ENCODE measurements at places on chromosomes 2 and 18.

- DNase-seq: no peak
Measured at GRCh38 chr2:181948227-181948626, 37.4 kb upstream of the PPP1R1C start.

- DNase-seq: no peak
Measured at GRCh38 chr2:11719230-11719977, 27.0 kb upstream of the LPIN1 start.

GRCh38 chr18:42298759-42299675 is 344.0 kb downstream of the PIK3C3 start:
- peak; percentile 48 for DNase-seq

DNA sequence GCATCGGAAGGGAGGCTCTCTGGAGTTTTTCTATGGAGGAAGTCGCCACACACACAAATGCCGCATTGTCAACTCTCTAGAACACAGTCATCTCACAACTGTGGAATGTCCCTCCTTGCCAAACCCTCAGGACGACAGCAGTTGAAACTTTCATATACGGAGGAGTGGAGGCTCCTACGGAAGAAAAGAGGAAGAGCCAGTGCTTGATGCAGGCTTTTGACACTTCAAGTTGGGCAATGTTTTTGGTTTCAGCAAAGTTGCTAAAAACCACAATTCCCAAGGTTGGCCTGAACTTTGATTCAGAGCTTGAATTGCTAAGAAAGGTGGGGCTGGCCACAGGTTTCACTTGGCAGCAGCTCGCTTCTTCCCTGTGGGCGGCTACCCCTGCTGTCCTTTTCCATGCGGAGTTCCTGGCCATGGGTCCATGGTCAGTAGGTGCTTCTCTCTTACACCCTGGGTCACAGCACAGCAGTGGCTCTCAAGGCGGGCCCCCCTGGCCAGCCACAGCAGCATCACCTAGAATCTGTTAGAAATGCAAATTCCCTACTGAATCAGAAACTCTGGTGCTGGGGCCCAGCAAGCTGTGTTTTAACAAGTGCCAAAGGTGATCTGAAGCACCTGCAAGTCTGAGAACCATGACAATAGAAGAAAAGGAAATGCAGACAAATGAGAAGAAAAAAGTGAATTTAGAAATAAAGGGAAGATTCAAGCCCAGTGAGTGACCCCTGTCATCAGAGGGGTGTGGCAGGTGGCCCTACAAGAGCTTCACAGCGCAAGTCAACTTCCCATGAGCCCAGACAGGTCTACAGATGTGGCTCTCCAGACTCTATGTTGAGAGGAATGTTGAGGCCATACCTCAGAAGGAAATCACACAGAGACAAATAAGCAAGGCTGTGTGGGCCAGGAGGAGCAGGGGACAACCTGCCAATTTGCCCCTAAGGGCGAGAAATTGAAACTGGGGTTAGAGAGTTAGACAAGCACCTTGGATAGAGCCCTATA is 856.4 kb downstream of the RNF144A start:
- no peak for DNase-seq

- DNase-seq: no peak
Measured at GRCh38 chr2:191459158-191459557, 214.0 kb downstream of the MYO1B start.

- no peak for DNase-seq
Measured at GRCh38 chr2:204321910-204322751, 223.1 kb upstream of the PARD3B start.

DNA sequence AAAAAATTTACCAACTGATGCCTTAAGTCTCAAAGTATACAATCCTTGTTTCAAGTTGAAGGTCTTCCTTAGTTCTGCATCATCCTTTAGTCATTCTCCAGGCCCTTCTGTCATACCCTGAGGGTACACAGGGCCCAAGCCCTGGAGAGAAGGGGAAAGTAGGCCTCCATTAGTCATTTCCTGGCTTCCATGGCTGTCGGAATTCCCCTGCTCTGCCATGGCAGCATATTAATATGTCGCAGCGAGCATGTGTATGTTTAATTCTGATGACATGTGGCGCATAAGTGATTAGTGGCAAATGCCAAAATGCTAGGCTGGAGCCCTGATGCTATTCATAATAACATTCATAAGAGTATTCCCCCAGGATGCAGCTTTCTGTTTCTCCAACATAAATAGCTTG is 22.1 kb downstream of the GPR39 start:
- peak; percentile 91 for DNase-seq

- DNase-seq: no peak
Measured at GRCh38 chr2:165698444-165698884, 95.6 kb downstream of the GALNT3 start.

GRCh38 chr2:107809835-107810234 is 16.9 kb upstream of the RGPD4 start:
- DNase-seq: no peak

- no peak for DNase-seq
Measured at GRCh38 chr18:38796762-38797161, 1231.2 kb upstream of the CELF4 start.

DNA sequence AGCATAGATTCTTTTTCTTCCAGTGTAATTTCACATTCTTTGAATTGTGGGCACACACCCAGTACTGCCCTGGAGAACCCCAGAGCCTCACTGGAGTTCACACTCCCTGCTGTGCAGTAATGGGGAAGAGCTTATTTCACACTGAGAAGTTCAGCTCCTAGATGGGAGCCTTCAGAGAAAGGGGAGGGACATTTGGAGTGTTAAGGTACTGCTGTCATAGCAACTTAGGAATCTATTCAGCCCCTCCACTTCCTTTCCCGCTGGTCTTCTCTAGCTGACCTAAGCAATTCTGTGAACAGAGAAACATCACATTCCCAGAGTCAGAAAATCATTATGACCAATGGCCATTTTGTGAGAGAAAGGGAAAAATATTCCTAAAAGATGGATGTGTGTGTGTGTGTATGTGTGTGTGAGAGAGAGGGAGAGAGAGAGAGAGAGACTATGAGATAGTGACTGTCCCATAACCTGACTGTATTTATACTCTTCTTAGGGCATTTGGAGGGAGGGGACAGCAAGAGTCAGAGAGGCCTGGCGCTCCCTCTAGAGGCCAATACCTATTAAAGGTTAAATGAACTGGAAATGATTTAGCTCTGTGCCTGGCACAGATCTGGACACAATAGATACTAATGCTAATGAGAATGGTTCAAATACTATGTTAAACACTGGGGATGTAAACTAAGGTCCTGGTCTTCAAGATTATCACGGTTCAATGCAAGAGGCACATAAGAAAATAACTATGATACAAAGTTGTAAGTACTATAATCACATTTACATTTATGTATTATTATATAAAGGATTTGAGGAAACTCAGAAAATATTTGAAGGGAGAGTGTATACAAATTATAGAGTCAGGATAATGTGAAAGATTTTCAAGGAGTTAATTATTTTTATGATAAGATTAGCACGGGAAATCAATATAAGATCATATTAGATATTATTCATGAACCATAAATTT is 41.5 kb upstream of the RPE start:
- no peak for DNase-seq

GRCh38 chr2:84954329-84954728 is 16.6 kb upstream of the KCMF1 start:
- DNase-seq: no peak

DNA sequence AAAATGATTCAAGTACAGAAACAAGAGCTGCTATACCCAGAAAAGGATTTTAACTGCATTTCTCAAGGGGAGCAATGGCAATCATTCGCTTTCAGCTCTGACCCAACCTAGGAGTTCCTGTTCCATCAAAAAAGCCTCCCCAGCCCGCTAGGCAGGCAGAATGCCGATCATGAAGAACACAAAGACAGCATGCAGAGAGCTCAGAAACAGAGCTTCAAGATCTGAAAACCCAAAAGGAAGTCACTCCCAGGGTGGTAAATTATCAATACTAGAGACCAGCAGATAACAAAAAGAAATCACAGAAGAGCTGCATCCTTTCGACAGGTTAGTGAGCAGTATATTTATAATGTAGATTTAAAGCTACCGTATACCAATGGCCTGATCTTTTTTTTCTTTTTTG is 84.8 kb upstream of the CRIM1 start:
- no peak for DNase-seq

DNA sequence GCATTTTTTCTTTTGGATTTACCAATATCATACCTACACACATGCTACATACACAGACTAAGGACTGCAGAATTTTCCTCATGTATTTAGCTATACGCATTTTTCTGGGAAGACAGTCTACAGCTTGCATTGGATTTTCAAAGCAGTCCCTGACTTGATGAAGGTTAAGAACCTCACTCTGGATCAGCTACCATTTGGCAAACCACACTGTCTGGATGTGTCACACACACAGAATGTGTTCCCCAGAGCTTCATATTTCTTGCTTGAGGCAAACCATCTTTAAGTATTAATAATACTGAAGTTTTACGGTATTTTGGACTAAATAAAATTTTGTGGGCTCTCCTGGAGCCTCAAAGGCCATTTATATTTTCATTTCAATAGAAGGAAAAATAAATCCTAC is 102.3 kb downstream of the TCF4 start:
- no peak for DNase-seq
